ENCODE measurements at places on chromosomes 2 and 18.

DNA sequence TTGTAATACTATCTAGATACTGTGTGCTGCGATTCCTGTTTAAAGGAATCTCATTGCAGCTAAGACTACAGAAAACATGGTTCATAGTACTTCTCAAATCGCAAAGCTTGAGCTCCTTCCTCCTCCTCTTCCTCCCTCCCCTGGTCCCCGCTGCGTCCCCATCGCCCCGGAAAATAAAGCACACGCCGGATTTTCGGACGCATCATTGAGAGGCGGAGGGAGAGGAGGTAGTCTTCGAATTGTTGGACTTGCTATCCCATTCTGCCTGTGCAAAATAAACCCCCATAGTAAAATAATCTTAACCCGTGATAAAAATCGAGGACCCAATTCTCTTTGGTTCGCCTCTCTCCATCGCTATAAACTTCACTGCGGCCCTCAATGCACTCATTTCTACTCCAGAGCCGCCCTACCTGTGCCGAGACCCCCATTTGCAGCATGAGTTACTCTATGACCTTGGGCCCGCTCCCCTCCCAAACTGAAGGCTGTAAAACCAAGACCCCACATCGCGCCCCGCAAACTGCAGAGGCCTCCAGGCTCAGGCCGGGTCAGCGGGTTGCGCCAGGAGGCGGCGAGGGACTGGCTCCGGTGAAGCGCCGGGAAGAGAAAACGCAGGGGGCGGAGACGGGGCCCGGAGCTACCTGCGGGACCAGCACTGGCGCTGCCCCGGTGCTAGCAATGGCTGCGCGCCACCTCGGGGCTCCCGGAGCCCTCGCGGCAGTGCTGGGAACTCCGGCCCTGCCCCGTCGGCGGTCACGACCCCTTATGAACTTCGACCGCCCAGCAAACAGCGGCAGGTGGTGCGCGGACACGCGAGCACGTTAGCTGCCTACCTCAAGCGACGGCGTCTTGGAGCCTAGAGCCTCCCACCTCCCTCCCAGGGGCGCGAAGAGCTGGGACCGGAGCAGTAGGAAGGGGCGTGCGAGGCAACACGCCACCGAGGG, 649 bp downstream of the ESCO1 start:
- peak; percentile 88 for DNase-seq

DNA sequence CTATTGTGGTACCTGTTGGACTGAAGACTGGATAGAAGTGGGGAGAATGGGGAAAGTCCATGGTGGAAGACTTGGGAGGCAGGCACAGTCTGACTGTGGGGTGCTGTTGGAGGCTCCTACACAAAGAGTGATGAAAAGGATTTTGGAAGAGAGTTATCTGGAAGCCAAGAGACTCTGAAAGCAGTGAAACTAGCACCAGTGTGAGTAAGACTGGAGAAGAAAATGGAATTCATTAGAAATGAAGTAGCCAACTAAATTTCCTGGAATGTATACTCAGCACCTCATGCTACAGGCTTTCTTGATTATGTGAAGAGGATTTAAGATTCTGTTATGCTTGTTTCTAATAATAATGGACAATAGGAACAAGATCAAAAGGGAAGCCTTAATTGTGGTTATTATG, 27.7 kb downstream of the ELP2 start:
- no peak for DNase-seq

DNA sequence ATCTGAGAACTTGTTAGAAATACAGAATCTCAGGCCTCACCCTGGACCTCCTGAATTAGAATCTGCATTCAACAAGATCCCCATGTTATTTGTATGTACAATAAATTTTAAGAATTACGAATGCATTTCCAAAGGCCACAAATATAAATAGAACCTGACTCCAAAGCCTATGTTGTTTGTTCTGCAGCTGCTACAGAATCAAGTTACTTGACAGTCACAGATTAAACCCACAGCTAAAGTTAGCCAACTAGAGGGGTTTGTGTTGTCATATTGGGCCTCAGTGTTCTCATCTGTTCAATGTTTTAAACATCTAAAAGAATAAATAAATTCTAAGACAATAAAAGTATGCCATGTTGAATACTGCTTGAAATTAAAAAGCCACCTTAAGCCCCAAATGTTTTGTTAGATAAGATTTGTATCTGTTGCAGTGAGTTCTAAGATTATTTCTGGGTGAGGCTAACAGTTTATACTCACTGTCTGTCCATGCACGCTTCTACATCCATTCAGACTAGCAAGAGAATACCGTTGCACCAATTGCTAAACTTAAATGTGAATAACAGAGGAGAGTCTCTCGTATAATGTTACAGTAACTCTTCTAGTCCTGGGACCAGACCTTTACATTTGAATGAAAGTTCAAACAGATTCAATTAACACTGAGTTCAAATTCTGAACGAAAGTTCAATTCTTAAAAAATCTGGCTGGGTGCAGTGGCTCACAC, 200.4 kb downstream of the MEMO1 start:
- DNase-seq, result no peak

- DNase-seq, result no peak
Measured at GRCh38 chr18:42229211-42230210, 274.5 kb downstream of the PIK3C3 start.

DNA sequence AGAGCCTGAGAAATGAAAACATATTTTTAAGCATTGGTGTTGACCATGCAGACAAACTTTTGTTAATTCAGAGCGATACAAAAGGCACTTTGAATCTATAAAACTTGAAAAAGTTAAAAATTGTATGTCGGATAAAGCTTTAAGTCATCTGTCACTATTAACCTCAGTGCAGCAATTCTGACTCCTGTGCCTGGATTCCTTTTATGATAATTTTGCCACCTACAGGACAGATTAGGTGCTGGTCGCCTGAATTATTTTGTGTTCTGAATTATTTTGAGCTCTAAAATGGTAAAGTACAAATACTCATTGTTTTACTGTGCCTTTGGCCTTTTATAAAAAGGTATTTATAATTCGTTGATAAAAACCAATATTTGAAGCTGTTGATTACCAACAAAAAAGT, 19.4 kb upstream of the RNF138 start:
- no peak for DNase-seq

DNA sequence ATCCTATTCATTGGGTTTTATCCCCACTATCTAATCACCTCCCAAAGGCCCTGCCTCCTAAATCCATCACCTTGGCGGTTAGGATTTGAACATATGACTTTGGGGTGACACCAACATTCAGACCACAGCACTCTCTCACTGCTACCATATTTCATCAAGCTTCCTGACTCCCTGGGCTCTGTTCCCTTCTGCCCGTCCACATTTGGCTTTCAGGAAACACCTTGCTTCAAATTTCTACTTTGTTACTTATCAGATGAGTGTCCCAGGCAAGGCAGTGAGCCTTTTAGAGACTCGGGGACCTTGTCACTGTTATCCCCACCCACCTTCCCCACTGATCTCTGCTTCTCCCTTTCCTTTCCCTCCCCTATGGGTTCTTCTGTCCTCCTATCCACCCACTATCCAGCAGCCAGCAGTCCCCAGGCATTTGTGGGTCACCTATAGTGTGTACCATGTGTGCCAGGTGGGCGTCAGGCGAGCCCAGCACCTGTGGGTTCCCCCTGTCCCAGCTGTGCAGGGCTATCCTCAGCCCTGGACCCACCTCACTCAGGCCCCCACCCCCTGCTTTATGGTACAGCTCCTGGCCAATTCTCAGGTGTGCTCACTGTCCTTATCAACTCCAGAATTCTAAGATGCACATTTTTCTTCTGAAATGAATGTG, 230.9 kb downstream of the LOXHD1 start:
- no peak for DNase-seq

GRCh38 chr2:75548036-75548573, 12.6 kb downstream of the EVA1A start:
- no peak for DNase-seq

DNA sequence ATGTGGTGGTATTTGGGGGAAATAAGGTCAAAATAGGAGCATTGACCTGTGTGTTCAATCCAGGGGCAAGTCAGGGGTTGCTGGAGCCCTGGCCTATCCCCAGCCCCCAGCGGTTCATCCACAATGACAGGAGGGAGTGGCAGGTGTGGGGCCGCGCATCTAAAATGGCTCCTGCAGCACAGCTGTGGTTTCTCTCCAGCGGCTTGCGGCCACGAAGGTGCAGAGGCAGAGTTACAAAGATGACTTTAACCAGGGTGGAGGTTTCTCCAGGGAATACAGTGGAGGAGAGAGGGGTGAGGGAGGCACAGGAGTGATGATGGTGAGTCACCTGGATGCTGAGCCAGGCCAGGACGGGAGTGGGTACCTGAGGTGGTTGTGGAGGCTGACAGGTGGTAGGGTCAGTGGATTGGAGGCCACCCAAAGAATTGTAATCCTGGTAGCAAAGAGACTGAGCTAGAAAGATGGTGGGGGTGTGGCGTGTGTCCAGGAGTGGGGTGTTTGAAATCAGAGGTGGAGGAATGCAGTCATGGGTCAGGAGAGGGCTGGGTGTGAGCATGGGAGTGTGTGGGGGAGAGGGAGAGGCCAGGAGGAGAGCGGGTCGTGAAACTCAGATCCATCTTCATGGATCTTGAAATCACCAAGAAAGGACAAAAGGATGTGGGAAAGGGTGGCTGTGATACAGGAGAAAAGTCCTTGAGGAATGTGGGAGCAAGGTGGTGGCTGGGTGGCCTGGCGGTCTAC, 83.2 kb downstream of the CTIF start:
- DNase-seq, result no peak

GRCh38 chr2:72685638-72686213, 140.1 kb downstream of the EXOC6B start:
- DNase-seq, result no peak

- DNase-seq, result no peak
Measured at GRCh38 chr2:161422816-161423403, 6.8 kb downstream of the TBR1 start.
